Osteoblast (primary cell): ENCODE measurements at places on chromosomes 7 and 10. TPM values are rescaled to one million over a fixed set of nuclear protein-coding genes. Genes with fewer than 3 reads are reported as not detected.

The ANKRD61 gene
- not detected in 2 replicates for total RNA-seq

The CPED1 gene
- total RNA-seq: 30.8 and 37.4 TPM in 2 replicates

The GLRX3 gene
- total RNA-seq: 70.1 and 74.9 TPM in 2 replicates

The TFR2 gene
- total RNA-seq: under 0.01 and 0.29 TPM in 2 replicates

The TRIM4 gene
- 26.4 and 29.5 TPM in 2 replicates for total RNA-seq

The IDI2 gene
- total RNA-seq: not detected in 2 replicates

The C10orf95 gene
- total RNA-seq: not detected in 2 replicates

The CALML5 gene
- total RNA-seq: not detected in 2 replicates

The OGDHL gene
- total RNA-seq: under 0.01 and 0.36 TPM in 2 replicates

The SLC39A12 gene
- total RNA-seq: not detected in 2 replicates

The PTF1A gene
- total RNA-seq: not detected in 2 replicates

The ZNF467 gene
- total RNA-seq: not detected in 2 replicates

The EN2 gene
- total RNA-seq: under 0.01 TPM in 1 of 2 replicates, not detected in the other

The TLX1 gene
- not detected in 2 replicates for total RNA-seq

The ZCCHC24 gene
- 48.5 and 69.5 TPM in 2 replicates for total RNA-seq

The DYNC1I1 gene
- 2.2 and 2.9 TPM in 2 replicates for total RNA-seq

The GSTO2 gene
- 1.8 and 2.2 TPM in 2 replicates for total RNA-seq

The GGCT gene
- 24.2 and 26.8 TPM in 2 replicates for total RNA-seq

The SERPINE1 gene
- total RNA-seq: 237 and 278 TPM in 2 replicates

The ITIH5 gene
- total RNA-seq: 0.88 and 2.2 TPM in 2 replicates
